NCI-H526 treated with DMSO at 0.1 percent for 48 hours (cell line): ENCODE measurements at places on chromosomes 11 and 22.

DNA sequence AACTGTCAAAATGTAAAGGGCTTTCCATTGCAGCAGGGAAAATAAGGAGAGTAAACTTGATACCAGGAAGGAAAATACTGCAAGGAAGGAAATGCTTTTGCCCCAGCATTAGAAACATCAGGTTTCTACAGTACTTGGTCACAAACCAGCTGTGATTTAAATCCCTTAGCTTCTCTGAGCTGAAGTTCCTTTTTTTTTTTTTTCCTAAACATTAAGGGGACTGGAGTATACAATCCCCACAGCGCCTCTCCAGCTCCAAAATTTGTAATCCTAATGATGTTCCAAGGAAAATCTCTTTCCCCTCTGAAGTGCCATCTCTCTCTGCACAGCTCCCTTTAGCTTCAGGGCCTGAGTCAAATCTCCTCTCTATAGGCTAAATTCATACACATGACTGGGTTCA, 220.5 kb upstream of the PITPNB start:
- DNase-seq = no peak

GRCh38 chr11:128069665-128070064, 517.7 kb downstream of the ETS1 start:
- DNase-seq = no peak

GRCh38 chr22:19455033-19455432, 7.5 kb upstream of the C22orf39 start:
- no peak for DNase-seq

DNA sequence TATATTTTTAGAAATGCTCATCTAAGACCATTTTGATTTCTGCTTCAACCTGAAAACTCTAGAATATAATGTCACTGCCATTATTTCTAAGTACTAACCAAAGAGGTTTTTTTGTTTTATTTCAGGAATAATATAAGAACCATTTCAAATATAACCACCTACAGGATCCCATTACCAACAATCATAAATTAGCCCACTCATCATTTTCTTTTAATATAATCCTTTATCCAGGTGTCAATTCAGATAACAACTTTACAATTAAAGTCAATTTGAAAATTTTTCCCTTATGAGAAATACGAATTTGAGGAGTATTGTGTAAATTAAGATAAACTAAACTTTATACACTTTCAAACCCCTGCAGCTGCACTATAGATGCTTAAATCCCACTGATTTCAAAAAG, 1043.0 kb upstream of the CNTN5 start:
- DNase-seq = no peak

- no peak for DNase-seq
These were observed 38.9 kb upstream of the LUZP2 start for GRCh38 chr11:24457985-24458384.

DNA sequence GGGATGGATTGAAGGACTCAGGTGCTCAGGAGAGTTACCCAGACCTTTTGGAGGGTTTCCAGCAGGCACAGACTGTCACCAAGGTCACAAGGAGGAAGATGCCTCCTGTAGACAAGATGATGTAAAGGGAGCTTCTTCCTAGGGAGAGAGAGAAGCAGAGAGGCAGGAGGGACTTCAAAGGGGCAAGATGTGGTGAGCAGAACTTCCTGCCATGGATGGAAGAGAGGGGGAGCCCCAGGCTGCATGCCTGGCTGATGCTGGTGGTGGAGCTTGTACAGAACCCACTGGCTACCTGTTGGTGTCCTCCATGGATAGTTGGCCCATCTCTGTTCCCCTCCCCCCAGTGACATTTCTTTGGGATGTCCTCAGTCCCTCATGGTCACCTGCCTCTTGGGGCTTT, 4.2 kb downstream of the HEPN1 start:
- DNase-seq = no peak

- no peak for DNase-seq
These were observed 71.5 kb upstream of the IGLL5 start for GRCh38 chr22:22816171-22816514.

DNA sequence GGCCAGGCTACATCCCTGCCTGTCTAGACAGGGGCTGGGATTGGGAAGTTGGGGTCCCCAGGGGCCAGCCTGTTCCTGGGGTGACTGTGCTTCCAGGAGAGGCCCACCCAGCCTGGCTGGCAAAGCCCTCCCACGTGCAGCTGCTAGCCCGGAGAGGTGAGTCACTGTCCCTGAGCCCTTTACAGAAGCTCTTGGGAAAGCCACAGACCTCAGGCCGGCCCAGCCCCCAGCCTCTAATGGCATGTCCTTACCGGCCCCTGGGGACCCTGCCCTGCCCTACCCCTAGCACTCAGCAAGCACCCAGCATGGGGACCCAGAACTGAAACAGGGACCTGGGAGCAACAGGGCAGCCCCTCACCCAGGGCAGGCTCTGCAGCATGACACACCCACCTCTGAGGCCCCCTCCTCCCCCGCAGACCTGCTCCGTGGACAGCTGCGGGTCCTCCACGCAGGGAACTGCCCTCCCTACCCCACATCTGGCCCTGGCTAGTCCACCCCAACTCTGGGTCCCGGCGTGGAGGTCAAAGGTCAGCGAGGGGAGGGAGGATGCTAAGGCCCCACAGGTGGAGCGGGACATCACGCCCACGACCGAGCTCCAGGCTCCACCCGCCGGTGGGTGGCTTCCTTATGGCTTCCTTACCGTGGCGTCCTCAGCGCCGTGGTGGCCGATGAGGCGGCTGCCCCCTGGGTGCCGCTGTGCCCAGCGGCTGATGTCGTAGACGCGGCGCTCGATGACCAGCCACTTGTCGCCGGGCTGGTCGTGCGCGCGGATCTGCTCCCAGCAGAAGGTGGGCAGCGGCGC, 615 bp downstream of the FADS3 start:
- DNase-seq = peak; percentile 32

DNA sequence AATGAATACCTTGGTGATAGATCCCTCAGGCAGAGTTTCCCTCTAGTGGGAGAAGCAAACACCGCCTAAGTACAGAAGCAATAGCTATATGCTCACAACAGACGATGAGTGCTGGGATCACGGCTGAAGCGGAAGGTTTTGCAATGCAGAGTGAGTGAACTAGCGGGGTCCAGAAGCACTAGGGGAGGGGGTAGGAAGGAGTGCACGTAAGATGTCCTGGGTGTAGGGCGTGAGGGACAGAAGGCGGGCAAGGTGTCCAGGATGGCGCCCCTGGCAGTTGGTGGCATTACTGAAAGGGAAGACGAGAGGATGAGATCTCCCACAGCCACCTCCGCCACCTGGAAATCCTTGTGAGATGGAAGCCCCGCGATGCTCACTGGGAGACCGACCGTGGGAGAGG, 81.0 kb downstream of the ETS1 start:
- no peak for DNase-seq

- DNase-seq = no peak
These were observed 1.9 kb downstream of the MS4A10 start for GRCh38 chr11:60786811-60787567.

DNA sequence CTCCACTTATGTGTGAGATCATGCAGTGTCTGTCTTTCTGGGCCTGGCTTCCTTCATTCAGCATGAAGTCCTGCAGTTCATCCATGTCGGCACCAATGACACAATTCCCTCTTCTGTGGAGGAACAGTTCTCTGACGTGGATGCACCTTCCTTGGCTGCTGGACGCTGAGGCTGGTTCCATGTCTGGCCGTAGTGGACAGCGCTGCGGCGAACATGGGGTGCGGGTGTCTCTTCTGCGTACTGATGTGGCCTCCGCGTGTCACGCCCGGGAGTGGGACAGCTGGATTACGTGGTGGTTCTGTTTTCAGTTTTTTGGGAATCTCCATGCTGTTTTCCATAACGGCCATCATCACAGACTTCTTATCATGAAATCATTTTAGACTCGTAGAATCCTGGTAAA, 16.9 kb upstream of the MUC2 start:
- no peak for DNase-seq

GRCh38 chr11:26121466-26121865, 210.5 kb upstream of the ANO3 start:
- no peak for DNase-seq

GRCh38 chr11:45151362-45151982, 5.0 kb downstream of the PRDM11 start:
- peak; percentile 77 for DNase-seq

DNA sequence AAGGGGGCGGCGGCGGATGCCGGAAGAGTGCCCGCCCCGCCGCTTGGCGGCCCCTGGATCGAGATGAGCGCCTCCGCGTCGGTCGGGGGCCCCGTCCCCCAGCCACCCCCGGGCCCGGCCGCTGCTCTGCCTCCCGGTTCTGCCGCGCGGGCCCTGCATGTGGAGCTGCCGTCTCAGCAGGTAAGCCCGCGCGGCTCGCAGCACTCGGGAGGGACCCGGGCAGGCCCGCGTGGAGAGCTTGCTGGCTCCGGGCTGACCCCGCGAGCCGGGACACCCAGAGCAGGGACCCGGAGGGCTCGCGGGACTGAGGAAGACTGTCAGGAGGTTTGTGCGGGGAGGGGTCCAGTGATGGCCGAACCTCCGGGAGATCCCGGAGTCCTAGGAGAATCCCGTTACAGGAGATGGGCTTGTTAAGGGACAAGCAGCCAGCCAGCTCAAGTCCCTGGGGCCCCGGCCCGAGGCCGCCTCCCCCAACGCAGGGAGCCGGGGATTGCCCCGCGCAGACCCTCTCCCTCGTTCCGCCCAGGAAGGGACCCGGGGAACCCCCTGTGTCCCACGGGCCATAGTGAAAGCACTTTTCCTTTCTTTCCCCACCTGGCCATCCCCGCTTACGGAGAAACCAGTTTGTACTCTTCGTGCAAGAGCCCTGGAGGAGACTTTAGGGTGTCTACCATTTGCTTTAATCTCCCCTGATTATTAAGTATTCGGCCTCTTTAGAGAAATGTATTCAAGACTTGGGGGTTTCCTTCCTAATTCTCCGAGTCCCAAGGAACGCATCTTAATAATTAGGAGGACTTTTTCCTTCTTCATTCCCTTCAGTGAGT, 547 bp downstream of the UVRAG start:
- peak; percentile 55 for DNase-seq

- no peak for DNase-seq
These were observed 4.5 kb downstream of the FOXR1 start for GRCh38 chr11:118975771-118976709.

DNA sequence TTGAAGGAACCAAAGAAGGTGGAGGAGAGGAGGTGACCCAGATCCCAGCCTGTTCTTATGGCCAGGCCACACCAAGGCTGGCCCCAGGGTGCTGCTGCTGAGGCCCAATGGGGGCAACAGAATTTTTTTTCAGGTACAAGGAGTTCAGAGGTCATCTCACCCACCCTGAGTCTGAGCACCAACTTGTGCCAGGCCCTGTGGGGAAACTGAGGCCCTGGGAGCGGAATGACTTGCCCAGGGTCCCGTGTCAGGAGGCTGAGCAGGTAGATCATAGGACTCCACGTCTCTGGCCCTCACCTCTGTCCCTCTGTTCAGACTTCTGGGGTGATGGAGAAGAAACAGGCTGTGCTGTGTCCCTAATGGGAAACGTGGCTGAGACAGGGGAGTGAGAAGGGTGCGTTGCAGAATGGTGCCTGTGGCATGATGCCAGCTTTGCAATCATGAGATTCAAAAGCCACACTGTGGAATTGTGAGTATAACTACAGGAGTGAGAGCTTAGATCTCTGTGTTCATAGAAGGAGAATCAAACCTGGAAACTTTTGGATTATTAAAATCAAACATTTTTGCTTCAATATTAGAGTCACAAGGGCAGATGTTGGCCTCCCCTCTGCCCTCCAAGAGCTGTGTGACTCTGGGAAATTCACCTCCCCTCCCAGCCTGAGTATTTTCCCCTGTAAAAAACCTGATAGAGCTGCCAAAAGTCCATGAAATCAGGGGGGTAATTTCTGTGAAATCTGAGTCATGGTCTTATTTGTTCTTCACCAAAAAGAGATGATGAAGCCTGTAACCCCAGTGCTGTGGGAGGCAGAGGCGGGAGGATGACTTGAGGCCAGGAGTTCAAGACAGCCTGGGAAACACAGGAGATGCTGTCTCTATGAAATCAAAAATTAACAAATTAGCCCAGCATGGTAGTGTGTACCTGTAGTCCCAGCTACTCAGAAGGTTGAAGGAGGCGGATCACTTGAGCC, 874 bp downstream of the APOL1 start:
- DNase-seq = no peak

DNA sequence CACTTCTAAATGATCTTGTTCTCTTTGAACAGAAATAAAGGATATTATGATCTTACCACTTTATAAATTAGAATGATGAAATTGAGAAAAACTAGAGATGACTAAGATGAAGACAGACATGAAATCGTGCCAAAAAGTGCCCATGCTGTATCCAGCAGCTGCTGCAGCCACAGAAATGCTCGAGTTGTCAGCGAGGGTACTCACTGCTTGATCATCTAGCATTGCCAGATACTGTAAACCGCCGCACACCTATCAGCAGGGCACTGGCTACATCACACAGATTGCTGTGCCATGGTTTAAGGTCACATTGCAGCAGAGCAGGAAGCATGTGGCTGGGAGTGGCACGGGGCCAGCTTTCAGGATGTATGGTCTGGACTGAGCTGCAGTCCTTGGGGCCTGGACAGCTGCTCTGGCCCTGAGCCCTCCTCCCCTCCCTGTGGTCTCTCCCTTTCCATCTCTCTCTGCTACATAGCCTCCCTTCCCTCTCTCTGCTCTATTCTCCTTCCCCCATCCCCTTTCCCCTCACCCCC, 51.0 kb upstream of the SEPTIN5 start:
- no peak for DNase-seq

DNA sequence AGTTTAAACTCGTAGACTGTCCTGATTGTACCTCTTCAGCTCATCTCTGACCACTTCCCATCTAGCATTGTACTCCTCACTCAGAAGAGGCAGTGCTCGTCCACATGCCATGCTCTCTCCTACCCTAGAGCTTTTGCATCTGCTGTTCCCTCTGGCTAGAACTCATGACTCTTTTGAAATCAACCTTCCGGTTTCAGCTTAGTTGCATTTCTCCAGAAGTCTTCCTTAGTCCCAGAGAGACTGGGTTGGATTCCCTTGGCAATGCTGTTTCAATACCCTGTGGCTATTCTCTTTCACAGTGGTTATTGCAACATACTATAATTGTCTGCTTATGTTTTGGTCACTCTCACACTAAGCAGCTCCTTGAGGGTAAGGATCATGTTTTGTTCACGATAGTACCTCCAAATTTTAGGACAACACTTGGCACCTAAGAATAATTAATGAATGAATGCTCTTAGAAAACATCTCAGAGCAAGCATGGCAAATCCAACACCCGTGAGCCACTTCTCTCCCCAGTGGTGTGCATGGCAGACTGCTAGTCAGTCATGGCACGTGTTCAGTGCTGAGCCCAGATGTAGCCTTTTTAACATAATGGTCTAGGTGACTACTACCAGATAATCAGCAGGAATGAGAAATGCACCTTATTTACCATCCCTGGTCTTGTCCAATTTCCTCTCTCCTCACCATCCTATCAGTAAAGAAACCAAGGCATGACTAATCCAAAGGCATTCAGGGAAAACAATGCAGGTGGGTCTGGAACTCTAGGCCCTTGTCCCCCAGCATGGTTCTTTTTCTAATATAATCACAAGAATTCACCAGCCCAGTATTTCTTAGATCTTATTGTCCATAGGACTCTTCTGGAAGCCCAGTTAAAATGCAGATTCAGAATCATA, 14.5 kb downstream of the SEPTIN3 start:
- DNase-seq = no peak

- DNase-seq = peak; percentile 69
These were observed 425.9 kb downstream of the TMEM135 start for GRCh38 chr11:87463486-87464102.

- DNase-seq = no peak
These were observed 86.8 kb downstream of the KCNQ1OT1 start for GRCh38 chr11:2612884-2613571.

GRCh38 chr22:29039148-29039547, 22.5 kb downstream of the C22orf31 start:
- no peak for DNase-seq
